ENCODE measurements at places on chromosomes 16 and 17. TPM values are rescaled to one million over a fixed set of nuclear protein-coding genes. Genes with fewer than 3 reads are reported as not detected.

- peak; percentile 78 for DNase-seq
Measured at GRCh38 chr17:64130559-64131001, 636 bp upstream of the ERN1 start.

DNA sequence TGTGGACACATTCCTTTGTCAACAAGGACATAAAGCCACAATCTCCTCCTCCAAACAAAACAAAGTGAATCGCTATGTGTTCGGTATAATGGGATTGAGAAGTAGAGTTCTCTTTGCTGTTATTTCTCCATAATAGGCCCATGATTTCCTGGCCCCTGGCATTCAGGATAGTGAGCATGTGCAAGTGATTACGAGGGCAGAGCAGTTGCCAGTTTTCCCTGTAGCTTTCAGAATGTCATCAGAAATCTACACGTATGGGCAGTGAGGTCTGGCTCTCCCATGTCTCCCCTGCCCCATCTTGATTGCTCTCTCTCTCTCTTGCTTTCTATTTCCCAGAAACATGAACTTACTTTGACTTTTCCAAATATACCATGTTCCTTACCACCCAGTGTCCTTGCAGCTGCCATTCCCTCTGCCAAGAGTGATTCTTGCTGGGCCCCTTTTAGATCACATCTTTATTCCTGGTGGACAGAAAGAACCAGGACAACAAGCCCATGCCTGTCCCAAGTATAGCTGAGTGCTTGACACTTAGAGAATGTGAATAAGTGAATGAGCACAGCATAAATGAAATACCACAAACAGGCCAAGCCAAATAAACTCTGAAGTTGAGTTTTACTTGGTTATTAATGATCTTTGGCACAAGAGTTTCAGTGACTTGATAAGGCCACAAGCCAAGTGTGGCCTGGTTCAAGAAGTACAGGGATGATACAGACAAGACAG lies 273.1 kb downstream of the CDH13 start:
- no peak for DNase-seq

DNA sequence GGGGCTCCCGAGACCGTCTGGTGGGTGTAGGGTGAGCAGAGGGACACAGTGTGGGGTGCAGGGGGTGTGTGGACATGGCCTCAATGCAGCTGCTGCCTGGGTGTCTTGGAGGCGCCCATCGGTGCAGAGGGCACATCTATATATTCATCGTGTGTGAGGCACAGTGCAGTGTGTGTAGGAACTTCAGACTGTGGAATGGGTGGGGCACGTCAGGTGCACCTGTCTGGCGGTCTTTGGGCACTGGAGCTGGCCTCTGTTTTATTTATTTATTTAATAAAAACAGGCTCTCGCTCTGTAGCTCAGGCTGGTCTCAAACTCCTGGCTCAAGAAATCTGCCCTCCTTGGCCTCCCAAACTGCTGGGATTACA lies 16.8 kb downstream of the LASP1 start:
- DNase-seq, result no peak

- DNase-seq, result peak; percentile 61
Measured at GRCh38 chr16:1791943-1792812, 1.3 kb downstream of the IGFALS start.

GRCh38 chr17:35088356-35088880 lies 24.9 kb upstream of the RFFL start:
- peak; percentile 82 for DNase-seq

Gene IL32
- total RNA-seq, result 8.6 TPM

Gene DUSP14
- total RNA-seq, result 25.2 TPM

DNA sequence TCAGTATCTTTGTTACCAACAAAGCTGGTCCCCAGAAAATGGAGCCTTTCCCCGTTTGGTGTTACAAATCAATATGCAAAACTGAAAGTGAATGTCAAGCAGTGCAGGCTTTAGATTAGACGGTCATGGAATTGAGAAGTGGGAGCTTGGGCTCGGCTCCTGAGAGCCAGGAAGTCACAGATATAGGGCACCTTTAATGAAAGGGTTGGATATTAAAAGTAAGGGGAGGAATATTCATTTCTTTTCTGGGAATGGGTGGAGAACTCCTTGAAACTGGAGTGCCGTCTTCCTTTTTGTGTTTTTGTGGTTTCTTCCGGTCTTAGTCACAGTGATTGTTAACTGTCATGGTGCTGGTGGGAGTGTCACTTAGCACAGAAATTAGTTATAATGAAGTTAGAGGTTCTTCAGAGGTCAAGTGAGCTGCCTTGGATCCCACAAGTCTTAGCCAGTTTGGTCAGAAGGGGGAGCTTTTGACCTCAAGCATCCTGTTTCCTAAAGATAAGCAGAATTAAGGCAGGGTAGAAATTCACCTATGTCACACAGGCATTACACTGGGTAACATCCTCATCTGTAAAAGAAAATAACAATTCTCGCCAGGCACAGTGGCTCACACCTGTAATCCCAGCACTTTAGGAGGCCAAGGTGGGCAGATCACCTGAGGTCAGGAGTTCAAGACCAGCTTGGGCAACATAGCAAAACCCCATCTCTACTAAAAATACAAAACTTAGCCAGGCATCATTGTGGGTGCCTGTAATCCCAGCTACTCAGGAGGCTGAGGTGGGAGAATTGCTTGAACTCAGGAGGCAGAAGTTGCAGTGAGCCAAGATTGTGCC lies 9.6 kb upstream of the EIF1 start:
- DNase-seq, result peak; percentile 48

Gene BMERB1
- total RNA-seq, result 112 TPM

Gene CDK5R1
- 1.1 TPM for total RNA-seq

Gene ETV4
- not detected for total RNA-seq

DNA sequence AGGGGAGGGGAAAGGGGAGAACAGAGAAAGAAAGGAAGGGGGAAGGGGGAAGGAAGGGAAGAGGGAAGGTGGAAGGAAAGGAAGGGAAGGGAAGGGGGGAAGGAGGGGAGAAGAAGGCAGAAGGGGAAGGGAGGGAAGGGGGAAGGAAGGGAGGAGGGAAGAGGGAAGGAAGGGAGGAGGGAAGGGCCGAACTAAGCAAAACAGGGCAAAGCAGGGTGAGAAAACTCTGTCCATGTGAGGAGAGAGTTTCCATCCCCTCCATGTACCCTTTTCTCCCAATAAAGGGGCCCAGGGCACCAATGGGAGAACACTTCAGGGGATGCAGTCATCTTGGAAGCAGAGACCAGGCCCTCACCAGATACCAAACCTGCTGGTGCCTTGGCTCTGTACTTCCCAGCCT lies 256.8 kb upstream of the CDH5 start:
- no peak for DNase-seq

GRCh38 chr16:82884320-82884898 lies 257.6 kb downstream of the CDH13 start:
- no peak for DNase-seq

DNA sequence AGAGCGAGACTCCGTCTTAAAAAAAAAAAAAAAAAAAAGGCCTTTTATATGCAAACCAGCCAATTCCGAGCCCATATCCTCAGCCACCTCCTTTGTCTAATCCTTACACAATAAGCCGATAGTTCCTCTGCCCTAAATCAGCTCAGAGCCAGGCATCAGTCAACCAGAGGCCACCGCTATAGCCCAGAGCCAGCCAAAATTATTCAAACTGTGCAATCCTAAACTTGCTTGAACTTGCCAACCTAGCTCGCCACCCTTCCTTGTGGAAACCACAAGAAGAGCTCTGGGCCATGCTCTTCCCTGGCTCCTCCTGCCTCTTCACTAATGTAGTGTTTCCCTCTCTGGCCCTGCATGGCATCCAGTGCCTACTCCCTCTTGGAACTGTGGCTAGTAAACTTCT lies 17.7 kb downstream of the ITGAL start:
- DNase-seq, result no peak

DNA sequence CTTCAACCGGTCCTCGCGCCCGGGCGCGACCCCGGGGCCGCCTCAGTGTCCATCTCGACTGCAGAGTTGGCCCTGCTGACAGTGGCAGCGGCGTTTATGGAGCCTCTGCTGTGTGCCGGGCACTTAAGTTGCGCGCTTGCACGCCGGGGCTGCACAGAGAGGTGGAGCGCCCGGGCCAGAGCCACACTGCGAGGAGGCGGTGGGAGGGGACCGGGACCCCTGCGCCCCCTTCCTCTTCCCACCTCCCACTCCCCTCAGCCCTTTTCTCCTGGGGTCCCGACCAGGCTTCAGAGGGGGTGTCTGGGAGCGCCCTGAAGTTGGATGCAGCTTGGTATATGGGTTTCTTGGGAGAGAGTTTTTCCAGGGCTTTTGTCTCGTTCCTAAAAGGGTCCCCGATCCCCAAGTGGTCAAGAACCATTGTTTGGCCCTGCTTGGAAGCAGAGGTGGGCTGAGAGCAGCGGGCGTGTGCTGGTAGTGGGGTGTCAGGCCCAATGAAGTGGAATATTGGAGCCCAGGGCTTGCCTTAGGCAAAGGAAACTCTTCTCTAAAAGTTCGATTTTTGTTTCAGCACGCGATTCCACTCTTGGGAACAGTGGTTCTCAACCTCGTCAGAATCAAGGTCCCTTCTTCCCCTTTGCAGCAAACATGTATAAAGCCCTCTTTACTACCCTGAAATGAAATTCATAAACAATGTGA lies 605 bp downstream of the MRTFB start:
- DNase-seq, result no peak

DNA sequence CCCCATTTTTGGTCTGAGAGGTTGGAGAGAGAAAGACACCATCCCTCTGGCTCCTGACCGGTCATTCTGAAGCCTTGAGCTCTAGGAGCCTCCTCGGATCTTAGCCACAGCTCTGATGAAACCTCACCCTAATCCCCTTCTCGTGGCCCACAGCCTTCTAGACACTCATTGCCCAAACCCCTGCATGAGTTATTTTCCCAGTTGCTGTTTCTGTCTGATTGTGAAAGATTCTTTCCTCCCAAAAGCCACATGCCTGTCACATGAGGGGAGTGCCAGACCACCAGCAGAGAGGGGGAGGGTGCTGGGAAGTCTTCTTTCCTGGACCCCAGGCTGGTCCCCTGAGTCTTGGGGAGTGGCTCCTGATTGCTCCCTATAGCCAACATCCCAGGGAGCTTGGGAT lies 17.6 kb upstream of the ABR start:
- peak; percentile 83 for DNase-seq

DNA sequence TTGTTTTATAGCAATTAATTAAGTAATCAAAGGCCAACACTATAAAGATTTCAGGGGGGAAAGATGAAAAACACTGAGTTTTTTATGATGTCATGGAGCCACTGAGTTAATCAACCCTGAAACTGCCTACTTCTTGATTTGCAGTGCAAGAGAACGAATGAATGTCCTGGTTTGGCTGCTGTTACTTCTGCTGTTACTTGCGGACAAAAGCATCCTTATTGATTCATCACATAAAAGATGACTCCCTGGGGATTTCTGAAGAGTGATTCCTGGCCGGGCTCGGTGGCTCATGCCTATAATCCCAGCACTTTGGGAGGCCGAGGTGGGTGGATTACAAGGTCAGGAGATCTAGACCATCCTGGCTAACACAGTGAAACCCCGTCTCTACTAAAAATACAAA lies 10.9 kb upstream of the SPNS3 start:
- no peak for DNase-seq

- peak; percentile 68 for DNase-seq
Measured at GRCh38 chr17:44556166-44556831, 985 bp upstream of the FZD2 start.

All from sigmoid colon (tissue), 7 donors.